Activated naive CD4-positive, alpha-beta T cell (primary cell): ENCODE measurements at places on chromosomes 2 and 18.

DNA sequence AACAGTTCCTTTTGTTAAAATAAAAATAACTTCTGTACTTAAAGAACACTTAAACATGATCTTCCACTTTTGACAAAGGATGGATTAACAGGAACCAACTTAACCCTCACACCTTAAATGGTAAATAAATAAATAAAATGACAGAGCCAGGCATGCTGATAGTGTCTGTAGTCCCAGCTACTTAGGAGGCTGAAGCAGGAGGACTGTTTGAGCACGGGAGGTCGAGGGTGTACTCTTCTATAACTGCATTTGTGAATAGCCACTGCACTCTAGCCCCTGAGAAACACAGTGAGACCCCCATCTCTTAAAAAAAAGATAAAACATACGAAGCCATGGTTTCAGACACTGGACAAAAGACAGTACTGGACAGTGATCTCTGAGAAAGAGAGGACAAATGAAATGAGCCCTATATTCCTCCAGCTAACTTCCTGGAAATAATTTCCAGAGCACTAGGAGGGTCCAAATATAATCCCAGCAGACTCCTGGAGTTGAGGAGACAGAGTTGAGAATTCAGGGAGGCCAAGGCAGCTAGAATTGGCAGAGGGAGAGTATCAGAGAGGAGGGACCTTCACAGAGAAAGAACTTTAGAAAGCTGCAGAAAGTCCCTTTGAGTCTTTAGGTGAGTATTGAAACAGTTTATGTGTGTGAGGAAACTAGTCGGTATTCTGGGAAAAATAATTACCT is 17.4 kb downstream of the PPP4R1 start:
- DNase-seq: no peak

DNA sequence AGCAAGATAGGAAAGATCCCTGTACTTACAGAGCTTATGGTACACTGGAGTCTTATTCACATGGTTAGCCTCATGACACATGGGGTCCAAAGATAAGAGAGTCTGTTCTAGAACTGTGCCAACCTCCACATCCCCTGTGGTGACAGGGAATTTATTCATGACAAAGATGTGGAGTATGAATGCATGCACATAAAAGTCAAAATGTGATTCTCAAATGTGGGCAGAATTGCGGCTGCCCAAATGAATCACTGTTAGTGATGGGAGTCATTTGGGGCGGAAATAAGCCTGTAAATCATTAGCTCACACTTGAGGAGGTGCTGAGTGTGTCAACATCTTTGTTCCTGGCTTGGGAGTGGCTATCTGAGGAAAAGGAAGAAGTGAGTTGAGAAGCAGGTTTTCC is 560.6 kb downstream of the SLC4A3 start:
- no peak for DNase-seq

GRCh38 chr2:15220603-15221002 is 340.5 kb downstream of the NBAS start:
- no peak for DNase-seq

GRCh38 chr2:31108561-31109286 is 29.5 kb downstream of the GALNT14 start:
- no peak for DNase-seq

DNA sequence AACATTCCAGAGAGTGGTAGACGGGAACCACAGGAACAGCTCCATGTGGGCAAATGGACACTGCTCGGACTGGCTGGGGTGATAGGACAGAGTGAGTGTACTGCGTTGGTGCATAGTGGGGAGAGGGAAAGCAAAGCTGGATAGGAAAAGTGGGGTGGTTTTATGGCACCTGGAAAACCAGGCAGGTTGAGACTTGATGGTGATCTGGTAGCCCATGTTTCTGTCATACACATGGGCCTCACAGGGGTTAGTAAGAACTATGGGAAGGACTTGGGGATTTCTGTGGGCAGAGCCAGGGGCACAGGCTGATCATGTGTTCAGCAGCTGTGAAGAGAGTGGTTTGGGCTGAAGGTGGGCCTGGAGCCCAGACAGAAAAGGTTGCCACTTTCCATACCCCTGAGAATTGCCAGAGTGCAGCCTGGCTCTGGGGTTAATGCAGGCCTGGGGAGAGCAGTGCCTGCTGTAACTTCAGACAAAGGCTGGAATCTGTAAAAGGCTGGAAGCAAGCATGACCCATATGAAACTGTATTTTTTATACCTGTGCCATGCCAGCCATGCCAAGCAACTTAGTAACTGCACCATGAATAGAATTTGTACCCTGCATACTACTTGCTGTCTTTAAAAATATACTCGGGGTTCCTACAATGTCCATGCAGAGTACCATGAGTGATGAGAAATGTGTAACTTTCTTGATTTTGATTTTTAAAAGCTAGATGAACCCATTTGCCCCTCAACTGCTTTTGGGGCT is 41.9 kb downstream of the RPIA start:
- DNase-seq: no peak

DNA sequence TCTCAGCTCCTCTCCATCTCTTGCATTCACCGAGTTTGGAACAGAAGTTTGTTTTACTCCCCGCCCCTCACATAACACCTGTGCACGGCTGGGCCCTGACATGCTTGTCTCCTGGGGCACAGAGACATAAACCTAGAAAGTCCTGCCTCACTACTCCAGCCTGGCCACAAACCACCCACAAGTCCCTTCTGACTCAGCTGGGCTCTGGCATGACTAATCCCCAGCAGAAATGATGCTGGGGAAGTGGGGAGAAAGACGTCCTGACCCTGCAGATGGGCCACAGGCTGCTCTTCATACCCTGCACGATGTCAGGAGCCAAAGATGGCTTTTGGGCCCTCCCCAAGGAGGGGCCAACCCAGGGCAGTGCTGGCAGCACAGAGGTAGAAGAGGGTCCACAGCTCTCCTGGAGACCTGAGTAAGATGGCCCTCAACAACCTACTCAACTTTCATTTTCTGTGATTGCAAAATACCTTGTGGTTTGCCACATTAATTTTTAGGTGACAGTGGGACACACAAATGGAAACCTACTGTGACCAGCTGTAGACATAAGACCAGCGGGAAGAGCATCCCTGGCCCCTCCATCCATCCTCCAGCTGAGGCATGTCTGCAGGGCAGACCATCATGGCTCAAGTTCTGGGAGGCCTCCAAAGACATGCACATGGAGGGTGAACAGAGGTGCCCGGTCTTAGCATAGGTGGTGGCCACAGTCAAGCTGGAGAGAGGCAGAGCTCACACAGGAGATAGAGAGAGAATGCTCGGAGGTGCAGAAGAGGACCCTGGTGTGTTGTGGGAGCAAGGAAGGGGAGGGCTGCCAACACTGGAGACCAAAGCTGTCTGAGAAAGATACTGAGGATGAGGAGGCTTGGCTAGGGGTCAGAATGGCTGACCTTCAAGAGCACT is 40.0 kb downstream of the DNMT3A start:
- no peak for DNase-seq

DNA sequence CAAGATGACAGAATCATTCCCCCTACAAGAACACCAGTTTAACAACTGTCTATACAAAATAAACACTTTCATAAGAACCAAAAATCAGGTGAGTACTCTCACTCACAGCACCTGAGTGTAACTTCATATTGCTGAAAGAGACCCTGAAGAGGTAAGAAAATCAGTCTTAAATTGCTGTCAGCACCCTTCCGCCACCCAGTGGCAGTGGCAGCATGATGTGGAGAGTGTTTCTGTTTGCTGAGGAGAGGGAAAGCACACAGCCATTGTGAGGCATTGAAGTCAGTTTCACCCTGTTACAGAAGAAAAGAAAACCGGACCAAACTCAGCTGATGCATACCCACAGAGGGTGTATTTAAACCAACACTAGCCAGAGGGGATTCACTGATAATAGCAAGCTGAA is 1240.8 kb upstream of the CRIM1 start:
- no peak for DNase-seq

DNA sequence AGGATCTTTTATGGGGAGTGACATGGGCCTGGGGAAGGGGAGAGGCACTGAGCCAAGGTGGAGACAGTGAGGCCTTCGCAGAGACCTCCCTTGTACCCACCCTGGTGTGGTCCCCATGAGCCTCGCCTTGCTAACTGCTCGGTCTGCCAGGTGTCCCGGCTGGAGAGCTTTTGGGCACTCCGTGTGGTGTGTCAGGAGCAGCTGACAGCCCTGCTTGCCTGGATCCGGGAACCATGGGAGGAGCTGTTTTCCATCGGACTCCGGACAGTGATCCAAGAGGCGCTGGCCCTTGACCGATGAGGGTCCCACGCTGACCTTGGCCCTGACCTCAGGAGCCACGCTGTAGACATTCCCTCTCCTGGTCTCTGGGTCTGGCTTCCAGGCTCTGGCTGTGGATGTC is 11.5 kb upstream of the SLC4A3 start:
- DNase-seq: no peak

DNA sequence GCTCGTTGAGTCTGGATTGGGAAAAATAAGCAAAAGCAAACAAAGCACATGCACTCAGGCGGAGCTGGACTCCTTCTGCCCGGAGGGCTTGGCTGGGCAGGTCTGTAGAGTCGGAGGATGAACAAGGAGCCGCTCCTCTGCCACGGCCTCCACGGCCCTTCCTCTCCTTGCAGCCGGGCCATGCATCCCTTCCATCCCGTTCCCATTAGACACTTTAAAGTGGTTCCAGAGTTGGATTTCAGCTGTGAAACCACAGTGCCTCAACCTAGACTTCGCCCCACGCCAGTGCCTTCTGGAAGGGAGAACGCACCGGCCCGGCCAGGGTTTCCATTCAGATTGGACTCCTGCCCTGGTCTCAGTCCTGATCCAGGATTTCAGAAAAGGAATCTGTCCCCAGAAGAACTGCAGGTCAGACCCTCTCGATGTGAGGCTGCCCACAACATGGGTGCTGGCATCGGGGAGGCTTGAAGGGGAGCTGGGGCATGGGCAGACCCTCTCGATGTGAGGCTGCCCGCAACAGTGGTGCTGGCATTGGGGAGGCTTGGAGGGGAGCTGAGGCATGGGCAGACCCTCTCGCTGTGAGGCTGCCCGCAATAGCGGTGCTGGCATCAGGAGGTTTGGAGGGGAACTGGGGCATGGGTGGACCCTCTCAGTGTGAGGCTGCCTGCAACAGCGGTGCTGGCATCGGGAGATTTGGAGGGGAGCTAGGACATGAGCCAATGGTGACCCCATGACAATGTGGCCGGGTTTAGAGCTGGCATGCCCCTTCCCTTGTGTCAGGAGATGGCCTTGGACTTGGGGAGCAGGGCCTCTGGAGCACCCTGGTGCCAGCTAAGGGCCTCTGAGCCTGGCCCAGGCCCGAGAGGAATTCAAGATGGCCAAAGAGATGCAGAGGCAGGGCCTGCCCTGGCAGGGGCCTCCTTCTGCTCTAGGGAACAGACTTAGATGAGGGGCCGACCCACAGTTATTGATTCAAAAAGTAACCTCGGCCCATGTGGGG is 304.5 kb downstream of the NDUFA10 start:
- no peak for DNase-seq

DNA sequence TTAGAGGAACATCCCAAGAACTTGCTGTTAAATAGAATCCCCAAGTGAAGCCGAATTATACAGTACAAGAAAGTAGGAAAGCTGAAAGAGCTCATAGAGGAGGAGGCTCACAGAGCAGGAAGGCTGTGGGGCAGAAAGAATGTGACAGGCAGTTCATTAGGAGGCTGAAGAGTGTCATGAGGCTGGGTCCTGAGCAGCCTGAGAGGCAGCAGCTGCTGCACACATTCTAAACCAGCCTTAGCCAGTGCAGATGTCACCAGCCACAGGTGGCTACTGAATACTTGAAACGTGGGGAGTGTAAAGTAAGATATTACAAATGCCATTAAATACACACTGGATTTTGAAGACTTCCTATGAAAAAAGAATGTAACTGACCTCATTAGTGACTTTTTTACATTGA is 490.2 kb upstream of the KLHL29 start:
- DNase-seq: no peak

DNA sequence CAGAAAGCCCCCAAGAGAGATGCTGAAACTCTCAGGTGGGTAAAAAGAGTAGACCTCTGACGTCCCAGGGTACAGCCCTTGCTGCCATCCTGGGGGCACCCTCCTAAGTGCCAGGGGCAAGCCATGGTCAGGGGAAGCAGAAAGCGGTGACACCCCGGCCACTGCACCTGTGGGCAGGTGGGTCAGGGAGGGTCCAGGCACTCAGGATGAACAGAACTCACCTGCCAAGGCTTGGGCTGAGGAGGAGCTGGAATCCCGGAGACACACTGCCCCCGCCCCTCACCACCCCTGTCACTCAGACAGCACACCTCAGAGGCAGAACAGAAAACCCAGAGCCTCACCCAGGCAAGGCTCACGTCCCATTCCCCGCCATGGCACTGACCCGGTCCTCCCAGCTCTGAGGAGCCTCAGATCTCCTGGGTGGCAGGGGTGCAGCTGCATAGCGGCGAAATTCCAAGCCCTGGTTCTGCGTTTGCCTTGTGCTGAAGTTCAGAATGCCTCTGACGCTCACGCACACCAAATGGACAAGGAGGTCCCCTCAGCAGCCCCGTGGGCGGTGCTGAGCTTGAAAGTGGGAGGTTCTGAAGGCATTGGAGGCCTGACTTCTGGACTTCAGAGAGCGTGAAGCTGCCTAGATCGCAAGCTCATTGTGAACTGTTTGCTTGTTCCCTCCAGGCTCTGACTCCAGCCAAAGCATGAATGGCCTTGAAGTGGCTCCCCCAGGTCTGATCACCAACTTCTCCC is 4.3 kb downstream of the GPR17 start:
- no peak for DNase-seq

- no peak for DNase-seq
These were observed 137.9 kb downstream of the MGAT5 start for GRCh38 chr2:134391751-134392160.

GRCh38 chr2:127398239-127398590 is 10.4 kb upstream of the MAP3K2 start:
- no peak for DNase-seq

- no peak for DNase-seq
These were observed 80.4 kb downstream of the ASXL2 start for GRCh38 chr2:25797620-25798488.

DNA sequence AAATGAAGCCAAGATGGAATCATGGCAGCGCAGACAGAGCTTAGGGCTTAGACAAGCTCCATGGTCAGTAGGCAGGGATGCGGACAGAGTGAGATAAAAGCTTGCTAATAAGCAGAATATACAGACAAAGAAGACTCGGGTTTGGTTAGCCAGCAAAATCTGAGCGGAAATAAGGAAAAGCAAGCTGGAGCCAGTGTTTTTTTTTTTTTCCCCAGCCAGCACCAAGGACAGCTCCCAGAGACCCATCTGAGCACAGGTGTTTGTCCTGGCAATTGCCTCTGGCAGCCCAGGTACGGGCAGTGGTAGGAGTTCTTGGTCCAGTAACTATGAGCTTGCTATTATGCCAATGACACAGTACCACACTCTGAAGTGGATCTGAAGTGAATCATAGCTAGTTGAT is 187.6 kb downstream of the ADCYAP1 start:
- no peak for DNase-seq

DNA sequence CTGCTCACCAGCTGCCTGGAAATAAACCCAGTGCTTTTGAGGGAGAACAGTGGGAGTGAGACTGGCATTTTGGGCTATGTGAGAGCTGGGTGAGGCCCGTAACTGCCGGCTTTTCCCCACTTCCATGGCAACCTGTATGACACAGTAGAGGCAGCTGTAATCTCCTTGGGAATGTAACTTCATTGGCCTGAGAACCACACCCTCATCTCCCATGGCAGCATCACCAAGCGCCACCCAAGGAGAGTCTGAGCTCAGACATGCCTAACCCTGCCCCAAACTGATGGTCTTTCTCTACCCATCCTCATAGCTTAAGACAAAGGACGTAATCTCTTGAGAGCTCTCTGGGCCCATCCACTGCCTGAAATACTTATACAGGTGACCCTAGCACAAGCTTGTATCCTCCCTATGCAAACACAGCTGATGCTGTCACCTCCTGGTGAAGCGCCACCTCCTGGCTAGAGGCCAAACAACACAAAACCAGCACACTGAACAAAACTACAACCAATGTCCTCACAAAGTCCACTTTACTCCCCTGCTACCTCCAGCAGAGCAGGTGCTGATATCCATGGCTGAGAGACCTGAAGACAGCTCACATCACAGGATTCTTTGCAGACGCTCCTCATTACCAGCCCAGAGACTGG is 763.4 kb upstream of the NRXN1 start:
- DNase-seq: no peak
